ENCODE measurements at places on chromosomes 5 and 9.

GRCh38 chr9:77725820-77726219 is 77.7 kb upstream of the GNA14 start:
- no peak for DNase-seq

DNA sequence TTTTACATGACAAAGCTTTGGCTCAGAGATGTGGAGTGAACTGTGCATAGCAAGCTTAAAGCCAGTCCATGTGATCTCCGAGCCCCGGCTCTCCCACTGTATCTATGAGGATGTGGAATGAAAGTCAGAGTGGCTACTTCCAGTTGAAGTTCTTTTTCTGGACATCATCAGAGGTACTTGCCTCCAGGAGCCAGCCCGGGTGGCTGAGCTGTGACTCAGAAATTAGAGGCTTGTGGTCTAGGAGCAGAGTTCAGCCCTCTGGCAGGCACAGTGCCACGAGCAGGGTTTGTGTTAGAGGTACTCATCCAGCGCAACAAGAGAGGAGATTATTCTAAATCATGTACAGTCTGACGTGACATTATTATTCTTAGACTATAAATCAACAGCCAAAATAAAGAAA is 322.5 kb downstream of the CDK5RAP2 start:
- DNase-seq: no peak

DNA sequence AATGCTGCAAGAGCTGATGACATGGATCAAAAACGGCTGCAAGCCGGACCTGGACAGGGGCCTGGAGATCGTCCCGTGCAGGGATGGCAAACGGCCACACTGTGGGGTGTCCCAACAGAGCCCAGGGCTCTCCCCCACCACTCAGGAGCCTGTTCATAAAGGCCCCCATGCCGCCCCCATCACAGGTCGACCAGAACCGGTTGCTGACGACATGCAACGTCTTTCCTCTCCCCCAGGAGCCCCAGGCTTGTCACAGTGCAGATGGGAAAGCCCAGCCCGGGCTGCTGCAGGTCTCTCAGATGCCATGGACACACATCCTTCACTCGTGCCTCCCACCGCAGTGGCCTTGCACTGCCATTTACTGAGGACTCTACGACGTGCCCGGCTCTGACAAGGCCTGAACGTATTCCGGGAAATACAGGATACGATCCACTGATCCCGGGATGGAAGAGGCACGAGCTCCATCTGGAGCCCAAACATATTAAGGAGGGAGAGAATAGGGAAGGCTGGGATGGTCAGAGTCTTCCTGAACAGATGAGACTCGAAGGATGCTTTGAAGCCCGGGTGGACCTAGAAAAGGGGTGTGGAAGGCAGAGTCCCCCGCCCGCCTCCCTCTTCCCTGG is 76.5 kb upstream of the SARDH start:
- no peak for DNase-seq

DNA sequence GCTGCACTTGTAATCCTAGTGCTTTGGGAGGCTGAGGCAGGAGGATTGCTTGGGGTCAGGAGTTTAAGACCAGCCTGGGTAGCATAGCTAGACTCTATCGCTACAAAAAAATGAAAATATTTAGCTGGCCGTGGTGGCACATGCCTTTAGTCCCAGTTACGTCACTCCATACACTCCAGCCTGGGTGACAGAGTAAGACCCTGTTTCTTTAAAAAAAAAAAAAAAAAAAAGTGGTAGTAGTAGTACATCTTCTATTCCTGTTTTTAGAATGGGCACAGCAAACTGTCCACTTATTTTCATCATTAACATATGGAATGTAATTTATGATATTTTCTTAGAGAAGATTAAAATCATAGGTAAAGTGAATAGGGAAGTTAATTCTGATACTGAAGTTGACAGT is 48.2 kb downstream of the TRIO start:
- no peak for DNase-seq

Measured in hindlimb muscle (tissue), 1 donor.